ENCODE measurements at places on chromosomes 2 and 18.
A peak's percentile ranks its signal among the peaks of the same experiment; 100 is the strongest.

- no peak for DNase-seq
Measured at GRCh38 chr2:149451417-149452165, 121.2 kb downstream of the LYPD6 start.

DNA sequence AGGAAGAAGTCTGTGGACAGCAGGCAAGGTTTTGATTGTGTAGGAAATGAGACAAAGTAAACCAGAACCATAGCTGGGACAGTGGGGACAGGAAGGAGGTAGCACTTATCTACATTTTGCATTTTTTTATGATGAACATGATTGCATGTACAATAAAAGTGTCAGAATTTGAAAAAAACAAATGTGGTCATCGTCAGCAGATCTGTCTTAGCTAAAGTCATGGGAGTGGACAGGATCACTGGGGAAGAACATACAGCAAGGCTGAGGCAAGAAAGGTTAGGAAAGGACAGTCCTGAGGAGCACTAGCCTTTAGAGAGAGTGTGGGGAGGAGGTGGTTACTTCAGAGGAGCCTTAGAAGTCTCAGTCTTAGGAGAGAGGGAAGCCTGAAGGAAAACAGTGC lies 35.1 kb upstream of the SLC14A2 start:
- DNase-seq: no peak

DNA sequence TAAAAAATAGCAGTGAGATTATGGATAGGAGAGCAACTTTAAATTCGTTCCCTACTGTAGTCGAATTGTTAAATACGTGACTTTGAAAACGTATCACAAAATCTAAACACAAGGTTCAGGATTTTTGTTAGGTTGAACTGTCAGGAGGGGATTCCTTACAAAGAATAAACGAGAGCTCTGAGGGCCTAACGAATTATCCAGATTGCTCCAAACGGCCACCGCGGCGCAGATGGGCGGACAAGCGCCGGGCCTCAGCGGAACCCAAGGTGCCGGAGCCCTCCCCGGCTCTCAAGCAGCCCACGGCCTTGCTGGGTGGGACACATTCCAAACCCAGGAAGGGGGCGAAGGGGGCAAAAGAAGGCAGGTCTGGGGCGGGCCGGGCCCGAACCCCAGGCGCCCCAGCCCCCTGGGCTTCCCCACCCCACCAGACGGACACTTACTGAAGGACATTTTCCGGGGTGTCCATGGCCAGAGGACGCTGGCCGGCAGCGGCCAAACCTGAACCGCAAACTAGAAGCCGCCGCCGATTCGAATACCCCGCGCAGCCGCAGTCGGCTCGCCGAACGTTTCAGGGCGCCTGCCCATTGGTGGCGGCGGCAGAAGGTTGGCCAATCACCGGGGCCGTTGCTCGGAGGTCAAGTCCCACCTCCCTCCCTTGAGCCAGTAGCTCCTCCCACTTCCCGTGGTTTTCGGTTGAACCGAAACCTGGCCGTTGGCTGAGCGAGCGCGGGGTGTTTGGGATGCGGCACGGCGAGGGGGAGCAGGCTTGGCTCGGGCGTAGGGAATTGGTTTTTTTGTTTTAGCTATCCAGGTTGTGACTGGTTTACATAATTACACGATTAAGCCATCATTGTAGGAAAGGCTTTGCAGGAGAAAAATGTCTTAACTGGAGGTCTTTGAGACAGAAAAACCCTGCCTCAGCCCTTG lies at the start of gene BUB1:
Gene BUB1, minus strand, starts transcription at position 534 of the 927 bp plus-strand sequence. Its CDS starts 68 bp downstream, at position 466.
- peak; percentile 96 for DNase-seq

GRCh38 chr2:74877781-74878433 lies 44.0 kb downstream of the HK2 start:
- no peak for DNase-seq

- no peak for DNase-seq
Measured at GRCh38 chr2:105379741-105380186, 19.1 kb downstream of the FHL2 start.

Data from activated T-cell treated with anti-CD3 and anti-CD28 coated beads, Interleukin-2, amount 50 U/mL, for 48 hours (primary cell).